ENCODE measurements at places on chromosomes 2 and 18.

- no peak for DNase-seq
These were observed 446.4 kb upstream of the RAB12 start for GRCh38 chr18:8162802-8163201.

DNA sequence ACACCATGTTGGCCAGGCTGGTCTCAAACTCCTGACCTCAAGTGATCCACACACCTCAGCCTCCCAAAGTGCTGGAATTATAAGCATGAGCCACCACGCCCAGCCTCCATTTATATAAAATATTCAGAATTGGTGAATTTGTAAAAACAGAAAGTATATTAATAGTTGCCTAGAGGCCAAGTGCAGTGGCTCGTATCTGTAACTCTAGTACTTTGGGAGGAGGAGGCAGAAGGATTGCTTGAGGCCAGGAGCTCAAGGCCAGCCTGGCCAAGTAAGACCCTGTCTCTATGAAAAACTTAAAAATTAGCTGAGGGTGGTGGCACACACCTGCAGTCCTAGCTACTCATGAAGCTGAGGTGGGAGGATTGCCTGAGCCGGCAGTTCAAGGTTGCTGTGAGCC is 89.6 kb downstream of the SLC25A12 start:
- no peak for DNase-seq

- no peak for DNase-seq
These were observed 49.1 kb downstream of the CLIP4 start for GRCh38 chr2:29164091-29164846.

DNA sequence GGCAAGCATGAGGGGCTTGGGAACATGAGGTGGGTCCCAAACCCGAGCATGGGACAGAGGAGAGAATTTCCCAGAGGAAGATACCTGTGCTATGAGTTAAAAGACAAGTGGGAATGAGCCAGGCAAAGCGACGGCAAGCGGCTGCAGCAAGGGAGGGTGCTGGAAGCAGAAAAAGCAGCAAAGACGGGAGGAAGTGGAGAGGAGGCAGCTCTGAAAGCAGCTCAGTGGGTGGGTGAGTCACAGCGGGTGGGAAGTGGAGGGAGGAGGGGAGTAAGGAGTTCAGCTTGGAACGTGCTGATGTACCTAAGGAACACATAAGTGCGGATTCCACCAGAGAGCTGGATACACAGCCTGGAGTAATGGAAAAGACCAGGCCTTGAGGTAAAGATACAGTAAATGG is 41.4 kb downstream of the THUMPD2 start:
- DNase-seq: peak; percentile 84

DNA sequence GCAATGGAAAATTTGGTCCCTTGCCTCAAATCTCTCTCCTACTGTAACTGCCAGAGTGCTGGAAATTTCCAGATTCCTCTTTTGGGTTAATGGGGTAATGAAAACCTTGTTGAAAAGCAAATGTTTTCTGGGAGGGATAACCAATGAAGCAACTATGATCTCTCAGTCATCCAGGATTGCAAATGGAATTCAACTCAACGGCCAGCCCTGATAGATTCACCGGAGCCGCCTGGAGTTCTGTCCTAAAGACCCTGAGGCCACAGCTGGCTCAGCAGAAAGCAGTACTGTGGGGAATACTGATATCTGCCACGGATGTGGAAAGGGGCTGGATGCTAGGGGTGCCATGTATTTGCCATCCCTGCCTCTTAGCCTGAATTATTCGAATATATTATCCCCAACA is 167.8 kb downstream of the NRP2 start:
- DNase-seq: no peak

- DNase-seq: peak; percentile 77
These were observed 1526.9 kb upstream of the ACVR2A start for GRCh38 chr2:146317959-146318358.

GRCh38 chr2:240170883-240171282 is 30.4 kb upstream of the OTOS start:
- no peak for DNase-seq

DNA sequence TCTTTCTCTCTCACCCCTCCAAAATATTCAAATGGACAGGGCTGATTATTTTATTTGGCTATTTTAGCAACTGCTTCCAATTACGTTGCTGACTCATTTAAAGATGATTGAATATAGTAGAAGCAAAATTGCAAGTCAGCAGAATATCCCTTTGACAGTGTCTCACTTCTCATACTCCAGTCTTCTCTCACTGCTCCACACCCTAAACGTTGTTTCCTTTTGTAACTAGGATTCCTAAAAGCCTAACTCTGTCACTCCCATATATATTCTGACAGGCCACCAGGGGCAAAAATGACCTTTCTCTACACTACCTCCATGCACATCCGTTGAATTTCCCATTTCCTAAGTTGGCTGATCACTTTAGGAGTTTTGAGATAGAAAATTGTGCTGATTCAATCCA is 351.1 kb downstream of the RND3 start:
- DNase-seq: no peak

- DNase-seq: peak; percentile 96
These were observed 5.0 kb upstream of the SERPINB2 start for GRCh38 chr18:63882333-63883141.

GRCh38 chr18:63107171-63107845 is 212.3 kb downstream of the BCL2 start:
- DNase-seq: no peak

DNA sequence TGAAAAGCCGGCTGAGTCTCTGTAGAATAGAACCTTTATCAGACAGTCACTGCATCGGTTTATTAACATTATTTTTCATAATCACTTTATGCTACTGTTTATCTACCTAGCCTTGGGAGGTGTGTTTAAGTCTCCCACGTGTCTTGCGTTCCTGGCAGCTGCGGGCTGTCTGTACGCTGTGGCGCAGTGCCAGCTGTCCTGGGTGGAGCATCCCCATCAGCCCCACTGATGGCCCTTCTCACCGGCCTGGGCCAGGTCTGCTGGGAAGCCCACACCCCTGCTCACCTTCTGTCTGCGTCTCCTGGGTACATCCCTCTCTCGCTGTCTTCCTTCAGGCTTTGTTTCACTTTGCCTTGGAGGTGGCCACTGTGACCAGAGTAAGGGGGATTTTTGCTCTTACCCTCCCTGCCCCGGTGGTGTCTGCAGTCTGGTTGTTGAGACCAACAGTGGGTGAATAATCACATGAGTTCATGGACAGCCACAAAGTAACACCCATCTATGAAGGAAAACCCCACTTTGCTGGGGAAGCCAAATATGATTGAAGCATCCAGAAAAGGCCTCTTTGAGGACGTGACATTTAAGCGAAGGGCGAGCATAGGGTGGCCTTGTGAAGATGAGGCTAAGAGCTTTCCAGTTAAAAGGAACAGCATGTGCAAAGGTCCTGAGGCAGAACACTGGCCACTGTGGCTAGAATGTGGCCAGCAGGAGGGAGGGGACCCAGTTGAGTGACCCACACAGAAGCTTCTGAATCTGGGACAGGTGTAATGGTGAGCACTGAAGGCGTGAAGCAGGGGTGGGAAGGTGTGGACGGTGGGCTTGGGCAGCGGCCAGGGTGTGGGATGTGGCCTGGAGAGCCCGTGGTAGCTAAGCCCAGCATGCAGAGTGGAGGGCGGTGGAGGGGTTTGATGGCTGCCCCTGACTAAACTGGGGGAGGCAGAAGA is 41.7 kb downstream of the RAMP1 start:
- DNase-seq: no peak

DNA sequence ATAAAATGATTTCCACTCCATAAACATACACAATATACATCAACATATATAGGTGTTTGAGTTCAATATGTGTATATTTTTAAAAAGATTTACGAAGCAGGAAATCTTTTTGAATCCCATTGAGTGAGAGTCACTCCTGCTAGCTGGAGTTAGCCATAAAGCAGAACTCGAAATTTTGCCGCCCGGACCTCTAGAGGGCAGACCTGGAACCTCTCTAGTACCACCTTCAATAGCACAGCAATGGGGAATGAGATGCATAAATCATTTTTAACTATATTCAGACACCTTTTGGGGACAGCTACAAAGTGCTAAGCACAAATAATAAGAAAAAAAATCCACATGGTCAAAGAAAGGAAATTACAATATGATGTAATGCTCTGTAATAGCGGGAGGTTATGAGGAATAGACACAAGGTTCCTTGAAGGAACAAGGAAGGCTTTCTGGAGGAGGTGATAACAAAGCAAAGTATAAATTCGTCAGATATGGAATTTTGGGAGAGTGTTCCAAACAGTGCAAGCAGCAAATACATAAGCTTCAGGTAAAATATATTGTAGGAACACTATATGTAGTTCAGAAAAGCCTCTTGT is 533.4 kb downstream of the ERBB4 start:
- DNase-seq: no peak

GRCh38 chr2:223930103-223930976 is 14.8 kb downstream of the WDFY1 start:
- no peak for DNase-seq

GRCh38 chr18:55287149-55287806 is 300.7 kb downstream of the TCF4 start:
- DNase-seq: no peak

DNA sequence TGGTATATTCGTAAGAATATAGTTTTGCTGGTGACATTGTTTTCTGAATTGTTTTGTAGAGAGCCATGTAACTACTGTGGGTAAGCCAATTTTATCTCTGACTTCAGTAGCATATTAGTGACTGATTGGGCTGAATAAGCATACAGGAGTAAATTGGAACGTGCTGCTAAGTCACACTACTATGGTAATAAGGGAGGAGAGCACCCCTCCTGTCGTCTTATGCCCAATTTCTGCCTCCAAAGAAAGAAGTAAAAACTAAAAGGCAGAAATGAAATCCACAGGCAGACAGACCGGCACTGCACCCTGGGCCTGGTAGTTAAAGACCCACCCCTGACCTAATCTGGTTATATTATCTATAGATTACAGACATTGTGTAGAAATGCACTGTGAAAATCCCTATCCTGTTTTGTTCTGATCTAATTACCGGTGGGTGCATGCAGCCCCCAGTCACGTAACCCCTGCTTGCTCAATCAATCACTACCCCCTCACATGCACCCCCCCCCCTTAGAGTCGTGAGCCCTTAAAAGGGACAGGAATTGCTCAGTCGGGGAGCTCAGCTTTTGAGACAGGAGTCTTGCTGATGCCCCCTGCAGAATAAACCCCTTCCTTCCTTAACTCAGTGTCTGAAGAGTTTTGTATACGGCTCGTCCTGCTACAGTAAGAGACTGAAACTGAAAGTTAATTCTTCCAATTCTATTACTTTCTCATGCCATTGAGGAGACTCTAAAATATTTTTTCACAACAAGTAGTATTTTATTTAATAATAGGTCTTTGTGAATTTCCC is 167.0 kb downstream of the ZNF804A start:
- no peak for DNase-seq

DNA sequence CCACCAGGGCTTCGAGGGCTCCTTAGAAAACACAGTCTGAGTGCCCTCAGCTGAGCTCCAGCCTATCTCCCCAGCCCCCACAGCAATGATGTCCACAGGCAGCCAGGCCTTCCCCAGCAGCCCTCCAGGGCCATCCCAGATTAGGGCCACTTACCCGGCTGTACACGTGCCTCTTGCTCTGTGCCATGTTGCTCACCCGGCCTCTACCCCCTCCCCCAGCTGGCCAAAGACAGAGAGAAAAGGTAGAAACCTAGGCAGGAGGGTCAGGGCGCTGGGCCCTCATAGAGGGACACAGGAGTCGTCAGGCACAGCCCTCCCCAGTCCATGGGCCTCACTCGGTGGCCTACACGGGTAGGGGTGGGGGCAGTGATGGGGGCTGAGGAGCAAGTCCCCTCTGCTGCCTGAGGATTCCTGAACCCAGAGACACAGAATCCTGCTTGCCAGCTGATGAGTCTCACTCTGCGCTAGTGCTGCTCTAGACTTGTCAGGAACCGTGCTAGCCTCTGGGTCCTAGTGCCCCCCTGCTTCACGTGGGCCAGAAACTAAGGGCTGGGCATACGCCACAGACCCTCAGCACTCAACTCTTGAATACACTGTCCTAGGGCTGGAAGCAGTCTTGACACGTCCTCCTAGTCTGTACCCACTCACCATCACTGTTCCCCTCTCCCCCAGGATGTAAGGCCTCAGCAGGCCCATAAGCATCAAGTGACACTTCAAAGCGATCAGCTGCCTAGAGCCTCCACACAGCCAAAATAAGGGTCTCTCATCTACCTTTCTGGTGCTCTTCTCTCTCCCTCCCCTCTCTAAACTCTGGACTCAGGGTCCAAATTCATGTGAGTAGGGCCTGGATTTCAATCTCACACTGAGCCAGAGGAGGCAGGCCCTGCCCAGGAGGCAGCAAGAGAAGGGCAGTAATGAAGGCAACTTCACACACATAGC is at the start of gene DCTN1:
Gene DCTN1 (minus strand): TSS at position 461 of the 939 bp plus-strand sequence. CDS start 274 bp downstream, at position 187.
- DNase-seq: no peak

- no peak for DNase-seq
These were observed 617.4 kb downstream of the BCL11A start for GRCh38 chr2:59936048-59936447.
